Stimulated activated CD4-positive, alpha-beta T cell treated with anti-CD3 and anti-CD28 coated beads, Interleukin-15, amount 100 ng/mL, for 1 hour (primary cell): ENCODE measurements at places on chromosomes 2 and 18.

DNA sequence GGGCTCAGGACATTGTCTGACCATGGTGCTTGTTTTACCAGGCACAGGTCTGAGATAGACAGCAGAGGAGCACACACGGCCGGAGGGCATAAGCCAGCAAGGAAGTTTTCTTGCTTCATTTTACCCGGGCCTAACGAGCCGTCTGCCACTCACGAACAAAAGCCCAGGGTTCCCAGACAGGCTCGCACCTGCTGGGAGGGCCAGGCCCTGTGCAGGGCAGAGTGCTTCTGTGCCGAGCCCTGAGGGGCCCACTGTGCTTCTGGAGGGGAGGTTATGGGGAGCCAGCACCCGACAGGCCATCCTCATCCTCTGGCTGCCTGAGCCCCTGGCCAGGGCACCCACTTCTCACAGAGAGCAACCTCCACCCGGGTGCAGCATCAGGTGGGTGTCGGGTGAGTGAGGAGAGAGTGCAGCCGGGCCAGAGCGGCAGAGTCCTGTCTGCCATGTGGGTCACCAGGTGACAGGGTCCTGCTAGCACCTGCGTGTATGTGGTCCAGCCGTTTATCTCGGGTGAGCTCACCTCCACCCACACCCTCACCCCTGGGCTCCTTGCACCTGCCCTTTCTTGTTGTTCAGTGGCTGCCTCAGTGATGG, 297.9 kb downstream of the NDUFA10 start:
- DNase-seq = no peak

- no peak for DNase-seq
Observed at GRCh38 chr18:76484749-76485387, 10.2 kb downstream of the ZNF516 start.

DNA sequence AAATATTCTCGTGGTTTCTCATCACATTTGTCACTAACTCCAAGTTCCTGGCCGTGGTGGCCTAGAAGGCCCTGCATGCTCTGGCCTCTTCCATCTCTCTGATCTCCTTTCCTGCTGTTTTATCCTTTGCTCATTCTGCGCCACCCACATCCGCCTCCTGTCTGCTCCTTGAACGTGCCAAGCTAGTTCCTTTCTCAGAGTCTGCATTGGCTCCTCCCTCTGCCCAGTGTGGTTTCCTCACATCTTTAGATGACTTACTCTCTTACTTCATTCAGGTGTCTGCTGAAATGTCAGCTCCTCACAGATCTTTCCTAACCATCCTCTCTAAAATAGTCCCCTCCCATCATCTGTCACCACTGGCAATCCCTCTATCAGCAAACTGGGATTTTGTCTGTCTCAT, 158.6 kb upstream of the RBMS1 start:
- DNase-seq = peak; percentile 3

GRCh38 chr2:185796758-185797157, 58.2 kb downstream of the FSIP2 start:
- DNase-seq = no peak

DNA sequence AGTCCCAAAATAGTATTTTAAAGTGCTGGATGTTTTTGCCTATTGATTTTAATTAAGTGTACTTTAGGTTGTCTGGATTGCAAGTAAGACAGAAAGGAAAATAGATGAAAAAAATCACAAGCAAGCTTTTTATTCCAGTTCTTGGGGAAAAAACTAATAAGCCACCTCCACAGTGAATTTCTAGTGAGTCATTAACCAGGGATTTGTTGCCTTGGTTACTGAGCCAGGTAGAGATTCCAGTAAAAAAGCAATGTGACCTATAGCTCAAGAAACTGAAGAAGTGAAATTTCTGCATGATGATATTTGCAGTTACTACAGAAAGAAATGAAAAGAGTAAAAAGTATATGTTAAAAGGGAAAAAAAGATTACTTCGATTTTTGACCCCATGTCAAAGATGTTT, 160.6 kb downstream of the METTL4 start:
- DNase-seq = no peak

GRCh38 chr18:8890957-8891464, 185.7 kb downstream of the MTCL1 start:
- DNase-seq = no peak

DNA sequence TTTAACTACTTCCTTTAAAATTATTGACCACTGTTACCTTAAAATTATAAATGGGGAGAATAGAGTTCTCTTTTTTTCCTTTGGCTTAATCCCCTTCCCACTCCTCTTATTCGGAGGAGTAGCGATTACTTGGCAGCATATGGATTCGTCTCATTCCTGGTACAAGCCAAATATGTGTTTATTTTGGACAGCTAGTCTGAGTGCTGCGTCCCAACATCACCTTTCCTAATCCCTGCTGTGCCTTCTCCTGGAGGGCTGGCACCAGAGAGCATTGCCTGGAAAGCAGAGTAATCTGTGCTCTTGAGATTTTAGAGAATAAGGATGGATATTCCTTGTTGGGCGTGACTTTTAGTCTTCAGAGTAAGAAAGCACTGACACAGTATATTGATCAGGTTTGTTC, 185.6 kb downstream of the AGAP1 start:
- no peak for DNase-seq

GRCh38 chr18:61334491-61334850, 1.2 kb downstream of the CDH20 start:
- DNase-seq = no peak

GRCh38 chr18:45284174-45284573, 331.1 kb upstream of the SLC14A2 start:
- DNase-seq = no peak

DNA sequence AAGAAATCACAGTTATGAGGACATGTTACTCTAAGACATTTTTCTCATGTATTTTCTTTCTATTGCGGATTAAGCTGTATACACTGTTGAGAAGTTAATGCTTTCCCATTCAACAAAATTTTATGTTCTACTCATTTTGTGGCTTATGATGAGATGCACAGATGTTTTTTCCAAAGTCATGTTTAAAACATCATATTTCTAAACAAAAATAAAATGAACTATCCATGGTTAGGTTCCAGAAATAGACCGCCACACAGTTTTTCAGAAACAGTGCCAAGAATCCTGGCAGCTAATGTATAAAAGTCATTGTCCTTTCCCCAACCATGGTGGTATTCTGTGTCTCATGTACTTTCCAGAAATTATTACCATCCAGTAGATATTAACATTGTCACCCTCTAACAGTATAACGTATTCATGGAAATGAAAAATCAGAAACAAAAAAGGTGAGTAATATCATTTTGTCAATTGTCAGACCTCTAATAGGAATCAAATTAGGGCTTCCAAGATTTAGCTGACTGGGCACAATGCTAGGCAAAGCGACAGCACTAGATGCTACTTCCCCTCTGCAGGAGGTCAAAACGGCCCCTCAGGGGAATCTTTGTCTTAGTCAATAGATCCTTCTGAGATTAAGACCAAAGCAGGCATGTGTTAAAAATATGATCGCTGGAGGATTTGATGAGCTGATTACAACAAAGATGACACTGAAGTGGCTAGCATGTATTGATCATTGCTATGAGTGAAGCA, 54.4 kb upstream of the ZNF397 start:
- DNase-seq = no peak

GRCh38 chr2:160674146-160674750, 180.6 kb upstream of the RBMS1 start:
- no peak for DNase-seq

DNA sequence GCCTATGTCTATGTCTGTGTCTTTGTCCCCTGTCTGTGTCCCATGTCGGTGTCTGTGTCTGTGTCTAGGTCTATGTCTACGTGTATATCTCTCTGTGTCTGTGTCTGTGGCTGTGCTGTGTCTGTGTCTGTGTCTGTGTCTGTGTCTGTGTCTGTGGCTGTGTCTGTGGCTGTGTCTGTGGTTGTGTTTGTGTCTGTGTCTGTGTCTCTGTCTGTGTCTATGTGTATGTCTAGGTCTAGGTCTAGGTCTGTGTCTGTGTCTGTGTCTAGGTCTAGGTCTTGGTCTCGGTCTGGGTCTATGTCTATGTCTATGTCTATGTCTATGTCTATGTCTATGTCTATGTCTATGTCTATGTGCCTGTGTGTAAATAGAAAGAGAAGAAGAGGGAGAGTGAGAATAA, 11.9 kb downstream of the IL1R2 start:
- no peak for DNase-seq

DNA sequence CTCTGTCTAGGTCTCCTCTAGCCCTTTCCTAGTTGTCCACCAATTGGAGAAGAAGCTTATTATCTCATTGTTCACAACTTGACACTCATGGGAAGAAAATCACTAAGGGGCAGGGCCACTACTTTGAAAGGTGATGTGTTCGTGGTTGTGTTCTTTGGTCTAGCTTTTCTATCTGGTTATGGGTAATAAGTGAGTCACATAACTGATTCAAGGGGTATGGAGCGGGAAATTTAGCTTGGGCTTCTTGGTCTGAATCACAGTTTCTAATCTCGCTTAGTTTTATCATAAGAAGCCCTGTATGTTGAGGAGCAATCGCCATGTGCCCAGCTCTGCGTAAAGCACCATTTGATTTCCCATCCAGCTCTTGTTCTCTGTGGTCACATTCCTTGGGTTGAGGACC, 18.7 kb upstream of the DYTN start:
- DNase-seq = no peak

DNA sequence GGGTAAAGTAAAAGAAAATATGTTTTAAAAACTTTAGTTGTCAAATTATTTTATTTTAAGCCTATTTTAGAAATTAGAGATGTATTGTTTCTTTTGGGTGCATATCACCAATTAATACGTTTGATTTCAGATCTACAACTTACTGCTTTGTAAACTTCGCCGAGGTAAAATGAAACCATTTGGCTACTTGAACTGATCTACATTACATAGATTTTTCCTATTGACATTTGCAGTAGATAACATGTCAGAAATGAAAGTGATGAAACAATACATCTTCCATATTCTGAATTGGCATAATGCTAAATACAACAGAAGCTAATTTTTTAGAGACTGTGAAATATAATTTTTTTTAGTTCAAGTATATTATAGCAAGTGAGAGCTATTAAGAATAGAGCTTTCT, 39.5 kb downstream of the GLS start:
- no peak for DNase-seq

DNA sequence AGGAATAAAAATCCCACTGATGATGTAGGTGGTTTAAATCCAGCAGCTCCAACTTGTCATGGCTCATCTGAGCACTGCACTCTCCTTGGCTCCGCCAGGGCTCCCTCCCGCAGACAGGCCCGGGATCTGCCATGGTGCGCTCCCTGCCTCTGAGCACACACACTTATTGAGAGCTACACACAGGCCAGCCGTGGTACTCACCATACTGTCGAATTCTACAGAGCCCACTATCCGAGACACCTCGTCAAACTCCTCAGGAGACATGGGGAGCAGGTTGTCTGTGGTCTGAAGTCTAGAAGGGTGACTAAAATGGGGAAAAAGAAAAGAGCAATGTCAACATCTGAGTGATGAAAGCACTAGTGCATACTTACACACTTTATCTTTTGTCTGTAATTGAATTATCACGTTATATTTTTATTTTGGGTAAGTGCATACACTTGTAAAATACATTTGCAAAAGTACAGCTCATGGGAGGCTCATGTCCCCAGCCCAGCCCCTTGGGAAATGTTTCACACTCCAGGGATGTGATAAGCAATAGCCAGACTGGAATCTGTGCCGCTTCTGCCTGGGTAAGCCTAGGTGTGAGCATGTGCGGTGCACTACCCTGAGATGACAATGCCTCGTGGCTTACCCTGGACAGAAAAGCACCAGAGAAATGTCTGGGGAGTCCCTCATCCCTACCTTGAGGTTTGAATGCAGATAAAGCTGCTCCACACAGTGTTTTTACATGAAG, 39.2 kb downstream of the STAT1 start:
- DNase-seq = no peak

DNA sequence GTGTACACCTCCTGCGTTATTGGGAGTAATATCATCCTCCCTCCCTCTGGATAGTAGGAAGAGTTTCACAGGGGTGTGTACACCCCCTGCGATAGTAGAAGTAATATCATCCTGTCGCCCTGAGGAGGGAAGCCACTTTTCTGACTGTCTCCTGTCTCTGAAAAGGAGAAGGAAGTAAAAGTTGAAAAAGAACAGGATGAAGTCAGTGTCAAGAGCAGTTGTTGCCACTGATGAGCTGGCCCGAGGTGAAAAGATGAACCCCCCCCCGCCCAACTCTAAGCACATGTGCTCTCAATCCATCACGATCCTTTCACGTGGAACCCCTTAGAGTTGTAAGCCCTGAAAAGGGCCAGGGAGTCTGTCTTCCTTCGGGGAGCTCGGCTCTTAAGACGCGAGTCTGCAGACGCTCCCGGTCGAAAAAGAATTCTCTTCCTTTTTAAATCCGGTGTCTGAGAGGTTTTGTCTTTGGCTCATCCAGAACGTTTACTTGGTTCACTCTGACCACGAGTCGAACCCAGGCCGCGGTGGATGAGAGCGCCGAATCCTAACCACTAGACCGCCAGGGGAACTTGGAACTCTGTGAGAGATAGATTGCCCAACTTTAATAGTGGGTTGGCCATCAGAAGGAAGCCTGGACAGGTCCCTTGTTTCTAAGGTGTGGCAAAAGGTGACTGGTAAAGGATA, 22.4 kb upstream of the NAGK start:
- DNase-seq = no peak
